LNCaP clone FGC (cell line): ENCODE measurements at places on chromosomes 1 and 21.

DNA sequence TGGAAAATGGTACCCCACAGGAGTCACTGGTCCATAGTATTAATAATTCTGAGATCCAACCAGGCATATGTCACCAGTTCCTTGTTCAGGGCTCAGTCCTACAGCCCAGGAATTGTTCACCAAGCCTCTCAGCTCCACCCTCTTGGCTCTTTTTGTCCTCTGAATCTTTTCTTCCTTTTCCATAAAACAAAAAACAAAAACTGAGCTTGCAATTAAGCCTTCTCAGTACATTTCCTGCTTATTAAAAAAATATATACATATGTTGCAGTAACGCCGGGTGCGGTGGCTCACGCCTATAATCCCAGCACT lies 23.4 kb upstream of the KIF1B start:
- no peak for DNase-seq

DNA sequence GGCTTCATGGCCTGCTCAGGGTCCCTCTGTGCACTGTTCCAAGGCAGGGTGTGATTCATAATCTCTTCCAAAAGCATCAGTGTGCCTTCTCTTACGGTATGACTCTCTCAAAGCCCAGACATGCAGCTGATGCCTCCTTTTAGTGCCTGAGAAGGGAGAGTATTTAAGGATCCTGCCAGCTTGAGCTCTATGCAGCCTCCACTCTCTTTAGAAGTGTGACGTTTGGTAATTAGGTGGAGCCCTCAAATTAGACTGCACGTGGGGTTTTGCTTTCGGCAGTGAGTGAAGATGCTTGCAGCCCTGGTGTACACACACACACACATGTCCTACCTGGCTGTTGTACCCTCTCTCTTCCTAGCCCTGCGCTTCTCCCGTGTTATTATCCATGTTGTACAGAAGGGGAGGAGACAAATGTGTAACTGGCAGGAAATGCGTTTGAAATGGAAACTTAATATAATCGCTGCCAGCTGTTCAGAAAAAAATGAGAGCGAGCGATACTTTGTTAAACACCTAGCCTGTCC lies 2.6 kb upstream of the C1orf174 start:
- no peak for DNase-seq

GRCh38 chr21:16709866-16710550 lies 802.8 kb upstream of the CXADR start:
- DNase-seq: no peak

DNA sequence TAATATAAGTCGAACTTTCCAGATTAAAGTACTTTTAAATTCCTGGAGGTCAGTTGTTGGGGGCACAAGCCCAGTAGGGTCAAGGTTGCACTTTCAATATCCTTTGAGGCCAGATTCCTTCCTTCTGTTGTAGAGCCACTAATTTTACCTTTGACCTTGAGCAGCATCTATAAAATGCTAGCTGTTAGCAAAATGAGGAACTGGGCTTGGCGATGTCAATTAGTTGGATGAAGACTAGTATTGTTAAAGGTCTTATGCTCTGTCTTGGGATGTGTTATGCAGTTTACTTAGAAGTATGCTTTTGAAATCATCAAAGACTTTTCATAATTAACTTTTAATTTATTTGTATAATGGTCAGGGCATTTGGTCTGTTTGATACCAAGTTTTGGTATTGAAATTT lies 425.9 kb upstream of the PROX1 start:
- DNase-seq: no peak

GRCh38 chr1:61182049-61182448 lies 99.7 kb downstream of the NFIA start:
- DNase-seq: no peak

DNA sequence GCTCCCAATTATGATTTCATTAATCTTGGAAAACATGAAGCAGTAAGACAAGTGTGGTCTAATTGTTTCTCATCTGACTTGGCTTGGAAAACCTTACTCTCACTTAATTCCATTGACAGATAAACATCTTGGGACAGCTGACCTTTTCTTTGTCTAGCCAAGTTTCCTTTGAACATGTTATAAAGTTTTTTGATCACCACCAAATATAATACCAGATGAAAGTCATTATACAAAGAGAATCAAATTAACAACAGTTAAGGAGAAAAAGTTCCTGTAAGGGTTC lies 50.2 kb downstream of the ALG14 start:
- DNase-seq: no peak

- no peak for DNase-seq
These were observed 575.1 kb upstream of the BEND5 start for GRCh38 chr1:49351768-49352167.

- no peak for DNase-seq
These were observed 80.4 kb downstream of the KIF26B start for GRCh38 chr1:245235156-245235555.

GRCh38 chr1:86750530-86750929 lies 46.2 kb downstream of the SH3GLB1 start:
- no peak for DNase-seq

- DNase-seq: no peak
These were observed 129.9 kb downstream of the RERE start for GRCh38 chr1:8687538-8687937.

DNA sequence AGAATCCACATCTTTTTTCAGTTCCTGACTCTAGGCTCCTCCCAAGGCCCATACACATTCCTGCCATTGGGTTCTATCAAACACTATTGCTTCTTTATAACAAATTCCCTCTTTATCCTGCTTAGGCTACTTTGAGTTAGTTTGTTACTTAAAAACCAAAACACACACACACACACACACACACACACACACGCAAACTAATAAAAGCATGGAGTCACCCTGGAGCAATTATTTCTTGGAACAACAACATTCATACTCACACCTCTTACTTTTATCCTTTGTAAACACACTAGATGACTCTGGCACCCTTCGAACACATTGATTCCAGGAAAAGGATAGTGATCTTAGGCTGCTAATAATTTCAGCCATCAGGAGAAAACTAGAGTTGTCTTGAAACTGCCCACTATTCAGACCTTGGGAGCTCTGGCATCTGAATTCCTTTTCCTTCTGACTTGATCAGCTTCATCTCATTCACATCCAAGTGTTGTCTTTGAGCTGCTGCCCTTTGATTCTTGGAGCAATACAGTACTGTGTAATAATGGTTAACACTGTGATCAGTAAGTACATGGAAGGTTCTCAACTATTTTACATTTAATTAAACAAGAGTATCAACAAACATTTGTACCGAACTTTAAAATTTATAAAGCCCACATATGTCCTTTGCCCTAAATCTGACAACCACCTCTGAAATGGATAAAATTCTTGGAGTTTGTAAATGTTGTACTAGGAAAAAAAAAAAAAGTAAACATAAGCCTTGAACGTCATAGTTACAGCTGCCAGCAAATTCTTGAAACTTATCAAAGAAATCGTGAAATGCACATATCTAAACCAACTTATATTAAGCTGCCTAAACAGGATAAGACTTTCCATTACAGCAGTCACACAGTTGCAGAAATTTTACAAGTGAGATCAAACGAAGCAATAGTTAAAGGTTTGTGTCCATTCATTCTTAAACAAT lies 2.8 kb upstream of the SEC22B start:
- DNase-seq: no peak

DNA sequence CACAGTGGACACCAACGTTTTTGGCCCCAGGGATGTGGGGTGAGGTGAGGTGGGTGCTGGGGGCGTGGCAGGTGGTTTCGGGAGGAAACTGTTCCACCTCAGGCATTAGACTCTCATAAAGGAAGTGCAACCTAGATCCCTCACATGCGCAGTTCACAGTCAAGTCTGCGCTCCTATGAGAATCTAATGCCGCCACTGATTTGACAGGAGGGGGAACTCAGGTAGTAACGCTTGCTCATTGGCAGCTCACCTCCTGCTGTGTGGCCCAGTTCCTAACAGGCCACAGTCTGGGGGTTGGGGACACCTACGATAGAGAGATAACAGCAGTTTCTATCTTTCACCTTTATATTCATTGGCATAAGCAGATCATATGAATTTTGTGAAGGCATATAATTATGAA lies 347.1 kb downstream of the VAV3 start:
- no peak for DNase-seq

DNA sequence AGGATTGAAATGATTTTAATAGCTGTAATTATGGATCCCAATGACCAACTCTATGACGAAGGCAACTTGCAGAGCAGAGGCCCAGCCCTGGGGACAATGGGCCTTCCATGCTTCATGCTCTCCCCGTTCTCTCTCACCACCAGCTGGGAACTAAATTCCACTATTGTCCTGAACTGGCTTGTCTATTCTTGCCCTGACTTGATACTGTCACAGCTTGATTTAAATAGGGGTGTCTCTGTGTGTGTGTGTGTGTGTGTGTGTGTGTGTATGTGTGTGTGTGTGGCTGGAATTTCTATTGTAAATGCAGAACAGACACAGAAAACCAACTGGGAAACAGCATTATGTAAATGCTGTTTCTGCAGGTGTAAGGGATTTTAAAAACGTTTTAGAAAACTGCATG lies 57.0 kb downstream of the SLC22A15 start:
- DNase-seq: no peak

DNA sequence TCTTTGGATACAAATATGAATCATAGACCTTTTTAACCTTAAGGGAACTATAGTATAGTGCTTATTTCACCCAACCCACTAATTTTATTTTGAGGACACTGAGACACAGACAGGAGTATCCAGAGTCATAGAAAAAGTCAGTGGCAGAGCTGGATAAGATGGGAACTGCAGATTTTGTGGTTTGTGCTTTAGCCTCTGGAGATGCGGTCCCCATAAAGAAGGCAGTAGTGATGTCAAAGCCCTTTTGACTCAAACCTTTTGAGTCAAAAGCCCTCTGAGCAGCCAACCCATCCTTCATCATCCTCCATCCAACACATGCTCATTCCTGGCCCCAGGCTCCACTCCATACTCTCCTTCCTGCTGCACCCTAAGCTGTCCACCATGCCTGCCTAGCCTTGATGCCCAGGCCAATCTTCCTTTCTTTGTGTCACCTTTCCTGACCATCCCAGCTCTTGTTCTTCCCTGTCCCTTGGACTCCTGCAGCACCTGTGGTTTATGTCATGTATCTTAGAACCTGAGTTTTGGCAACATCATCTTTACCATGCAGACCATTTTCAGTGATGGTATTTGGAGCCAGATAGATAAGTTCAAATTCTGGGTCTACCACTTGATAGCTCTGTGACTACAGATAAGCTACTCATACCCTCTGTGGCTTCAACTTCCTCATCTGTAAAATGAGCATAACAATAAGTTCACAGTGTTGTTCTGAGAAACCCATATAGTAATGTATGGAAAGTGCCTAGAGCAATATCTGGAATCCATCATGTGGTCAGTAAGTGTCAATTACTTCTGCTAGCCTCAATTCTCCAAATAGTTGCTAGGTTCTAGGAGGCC lies 20.1 kb downstream of the SLAMF1 start:
- DNase-seq: no peak
